ENCODE measurements at places on chromosomes 13 and 19. TPM values are rescaled to one million over a fixed set of nuclear protein-coding genes. Genes with fewer than 3 reads are reported as not detected.

- DNase-seq, result no peak
- H3K36me3 ChIP-seq, result no peaks in the 10 kb centered on the region
- no peak overlapping the region for H3K27ac ChIP-seq
- H3K27me3 ChIP-seq, result peaks cover 90% of the 10 kb centered on the region
- H3K4me3 ChIP-seq, result no peak overlapping the region
- H3K4me1 ChIP-seq, result peaks cover 4% of the 10 kb centered on the region
These were observed 28.2 kb downstream of the ATP8B3 start for GRCh38 chr19:1783874-1784273.

Gene PDS5B
- 72.6 TPM for total RNA-seq

- DNase-seq, result no peak
- no peak overlapping the region for H3K4me3 ChIP-seq
- H3K4me1 ChIP-seq, result peaks cover 26% of the 10 kb centered on the region
- H3K27me3 ChIP-seq, result peaks cover 26% of the 10 kb centered on the region
- H3K36me3 ChIP-seq, result no peaks in the 10 kb centered on the region
These were observed 4.8 kb downstream of the KLK7 start for GRCh38 chr19:50978772-50979390.

GRCh38 chr13:34358811-34359513 lies 541.0 kb downstream of the RFC3 start:
- H3K27ac ChIP-seq, result no peak overlapping the region
- H3K36me3 ChIP-seq, result no peaks in the 10 kb centered on the region
- peaks cover 16% of the 10 kb centered on the region for H3K4me1 ChIP-seq
- H3K4me3 ChIP-seq, result no peak overlapping the region
- H3K27me3 ChIP-seq, result no peaks in the 10 kb centered on the region

Gene CFAP97D2
- not detected for total RNA-seq

Gene N4BP2L1
- total RNA-seq, result 12.6 TPM

Gene CGB1
- total RNA-seq, result not detected

DNA sequence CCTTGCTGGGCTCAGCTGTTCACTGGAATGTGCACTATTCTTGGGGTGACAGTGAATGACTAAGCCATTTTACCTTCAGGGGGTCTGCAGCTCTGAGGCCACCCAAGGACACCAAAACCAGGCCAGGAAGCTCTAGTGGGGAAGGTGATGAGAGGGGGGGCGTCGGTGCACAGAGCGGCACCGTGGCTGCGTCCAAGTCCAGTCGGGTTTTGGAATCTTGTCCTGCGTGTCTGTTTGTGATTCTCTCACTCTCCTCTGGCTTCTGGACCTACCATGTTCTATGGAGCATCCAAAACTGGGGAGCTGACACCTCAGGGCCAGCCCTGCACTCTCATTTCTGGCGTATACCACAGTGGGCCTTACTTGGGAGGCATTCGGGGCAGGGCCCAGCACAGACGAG lies 92.1 kb downstream of the RGCC start:
- H3K36me3 ChIP-seq, result no peaks in the 10 kb centered on the region
- peaks cover 6% of the 10 kb centered on the region for H3K4me1 ChIP-seq
- H3K27ac ChIP-seq, result no peak overlapping the region

- no peaks in the 10 kb centered on the region for H3K27me3 ChIP-seq
- peaks cover 8% of the 10 kb centered on the region for H3K4me1 ChIP-seq
- DNase-seq, result no peak
- no peak overlapping the region for H3K4me3 ChIP-seq
These were observed 10.6 kb downstream of the KHSRP start for GRCh38 chr19:6413721-6414643.

GRCh38 chr19:6223461-6224307 lies 56.1 kb downstream of the MLLT1 start:
- H3K4me1 ChIP-seq, result peaks cover 5% of the 10 kb centered on the region
- DNase-seq, result no peak
- H3K27ac ChIP-seq, result no peak overlapping the region
- no peaks in the 10 kb centered on the region for H3K27me3 ChIP-seq

Gene PCDH8
- 0.25 TPM for total RNA-seq

Gene GARIN5A
- total RNA-seq, result 11.5 TPM

DNA sequence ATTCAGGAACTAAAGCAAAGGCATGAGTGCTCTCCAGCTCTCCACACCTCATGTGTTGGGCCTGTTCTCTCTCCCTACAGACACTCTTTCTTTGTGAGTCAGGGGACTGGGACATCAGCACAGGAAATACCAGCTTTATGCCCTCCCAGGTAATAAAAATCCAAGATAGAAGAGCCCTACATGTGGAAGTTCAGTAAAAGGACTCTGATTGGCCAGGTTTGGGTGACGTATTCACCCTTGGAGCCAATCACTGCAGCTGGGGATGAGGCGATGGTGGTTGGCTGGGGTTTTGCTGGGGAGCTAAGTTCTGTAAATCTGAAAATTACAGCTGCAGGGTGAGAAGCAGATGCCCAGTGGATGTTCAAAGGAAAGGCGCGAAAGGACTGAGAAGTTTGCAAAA lies 32.5 kb downstream of the CCDC70 start:
- no peak overlapping the region for H3K4me3 ChIP-seq
- DNase-seq, result no peak
- peaks cover 8% of the 10 kb centered on the region for H3K36me3 ChIP-seq
- H3K27ac ChIP-seq, result no peak overlapping the region
- H3K4me1 ChIP-seq, result peaks cover 1% of the 10 kb centered on the region

GRCh38 chr13:101455863-101456262 lies 3.4 kb downstream of the ITGBL1 start:
- H3K4me1 ChIP-seq, result peaks cover 8% of the 10 kb centered on the region
- H3K4me3 ChIP-seq, result no peak overlapping the region

DNA sequence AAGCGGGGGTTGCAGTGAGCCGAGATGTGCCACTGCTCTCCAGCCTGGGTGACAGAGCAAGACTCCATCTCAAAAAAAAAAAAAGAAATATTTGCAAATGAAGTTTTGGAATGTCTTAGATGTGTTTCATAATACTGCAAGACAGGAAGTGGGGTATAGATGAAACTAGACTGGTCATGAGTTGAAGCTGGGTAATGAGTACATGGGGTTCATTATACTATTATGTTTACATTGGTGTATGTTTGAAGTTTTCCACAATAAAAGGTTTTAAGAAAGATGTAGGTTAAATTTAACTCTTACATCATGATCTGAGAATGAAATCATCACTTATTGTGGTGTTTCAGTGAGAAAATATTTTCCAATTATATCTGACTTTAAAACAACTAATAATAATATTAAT lies 19.0 kb downstream of the FNDC3A start:
- no peak for DNase-seq
- H3K4me1 ChIP-seq, result no peaks in the 10 kb centered on the region
- H3K27me3 ChIP-seq, result no peaks in the 10 kb centered on the region
- peaks cover 32% of the 10 kb centered on the region for H3K36me3 ChIP-seq
- H3K27ac ChIP-seq, result no peak overlapping the region
- no peak overlapping the region for H3K4me3 ChIP-seq

- H3K27ac ChIP-seq, result no peak overlapping the region
- H3K4me1 ChIP-seq, result no peaks in the 10 kb centered on the region
- H3K36me3 ChIP-seq, result peaks cover 87% of the 10 kb centered on the region
- no peaks in the 10 kb centered on the region for H3K27me3 ChIP-seq
These were observed 88.9 kb downstream of the SLC25A15 start for GRCh38 chr13:40878321-40878720.

Gene VSTM2B
- not detected for total RNA-seq

DNA sequence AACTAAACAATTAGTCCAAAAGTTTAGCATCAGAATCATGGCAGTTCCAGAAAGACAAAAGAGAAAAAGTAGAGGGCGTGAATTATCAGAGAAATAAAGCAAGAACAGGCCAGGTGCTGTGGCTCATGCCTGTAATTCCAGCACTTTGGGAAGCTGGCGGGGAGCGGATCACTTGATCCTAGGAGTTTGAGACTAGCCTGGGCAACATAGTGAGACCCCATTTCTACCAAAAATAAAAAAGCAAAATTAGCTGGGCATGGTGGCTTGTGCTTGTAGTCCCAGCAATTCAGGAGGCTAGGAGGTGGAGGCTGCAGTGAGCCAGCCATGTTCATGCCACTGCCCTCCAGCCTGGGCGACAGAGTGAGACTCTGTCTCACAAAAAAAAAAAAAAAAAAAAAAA lies 18.4 kb downstream of the ARL11 start:
- no peaks in the 10 kb centered on the region for H3K4me1 ChIP-seq
- no peak overlapping the region for H3K27ac ChIP-seq
- no peak for DNase-seq

Gene FCAR
- total RNA-seq, result not detected

DNA sequence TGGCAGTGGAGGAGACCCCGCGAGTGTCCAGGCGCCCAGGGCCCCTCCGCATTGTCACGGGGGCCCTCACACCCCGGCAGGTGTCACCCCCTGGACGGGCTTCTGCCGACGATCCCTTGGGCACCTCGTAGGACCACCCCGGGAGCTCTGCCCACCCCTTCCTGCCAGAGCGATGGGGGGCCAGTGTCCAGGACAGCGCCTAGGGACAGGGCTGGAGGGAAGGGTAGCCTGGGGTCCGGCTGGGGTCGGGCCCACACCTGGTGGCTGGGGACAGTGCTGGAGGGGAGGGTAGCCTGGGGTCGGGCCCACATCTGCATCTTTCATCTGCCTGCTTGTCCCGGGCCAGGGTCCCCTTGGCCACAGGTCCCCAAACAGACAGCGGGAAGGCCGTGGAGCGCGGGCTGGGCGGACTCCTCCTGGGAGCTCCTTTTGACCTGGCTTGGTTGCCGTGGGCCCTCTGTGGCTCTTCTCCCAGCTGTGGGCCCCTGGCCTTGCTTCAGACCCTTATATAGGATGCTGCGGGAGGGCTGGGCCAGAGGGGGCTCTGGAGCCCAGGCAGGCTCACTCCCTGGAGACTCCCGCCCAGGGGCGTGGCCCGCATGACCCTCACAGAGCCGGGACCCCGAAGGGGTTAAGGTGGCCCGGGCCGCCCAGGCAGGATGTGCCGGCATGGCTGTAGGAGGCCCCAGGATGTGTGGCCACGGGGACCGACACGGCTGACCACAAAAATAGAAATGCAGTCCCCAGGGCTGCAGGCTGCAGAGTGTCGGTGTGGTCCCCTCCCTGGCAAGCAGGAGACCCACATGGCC lies 74.1 kb upstream of the MCF2L start:
- H3K4me3 ChIP-seq, result peak overlapping the region; percentile 59
- no peak for DNase-seq
- H3K27me3 ChIP-seq, result peaks cover 53% of the 10 kb centered on the region
- peaks cover 16% of the 10 kb centered on the region for H3K4me1 ChIP-seq
- no peak overlapping the region for H3K27ac ChIP-seq

All from mesothelial cell of epicardium (in vitro differentiated cells).